Mesothelial cell of epicardium (in vitro differentiated cells): ENCODE measurements at places on chromosomes 12 and 14.

GRCh38 chr12:91513313-91513712 lies 330.7 kb upstream of the DCN start:
- no peak for DNase-seq

GRCh38 chr12:93365616-93366405 lies 11.9 kb upstream of the NUDT4 start:
- DNase-seq = no peak

DNA sequence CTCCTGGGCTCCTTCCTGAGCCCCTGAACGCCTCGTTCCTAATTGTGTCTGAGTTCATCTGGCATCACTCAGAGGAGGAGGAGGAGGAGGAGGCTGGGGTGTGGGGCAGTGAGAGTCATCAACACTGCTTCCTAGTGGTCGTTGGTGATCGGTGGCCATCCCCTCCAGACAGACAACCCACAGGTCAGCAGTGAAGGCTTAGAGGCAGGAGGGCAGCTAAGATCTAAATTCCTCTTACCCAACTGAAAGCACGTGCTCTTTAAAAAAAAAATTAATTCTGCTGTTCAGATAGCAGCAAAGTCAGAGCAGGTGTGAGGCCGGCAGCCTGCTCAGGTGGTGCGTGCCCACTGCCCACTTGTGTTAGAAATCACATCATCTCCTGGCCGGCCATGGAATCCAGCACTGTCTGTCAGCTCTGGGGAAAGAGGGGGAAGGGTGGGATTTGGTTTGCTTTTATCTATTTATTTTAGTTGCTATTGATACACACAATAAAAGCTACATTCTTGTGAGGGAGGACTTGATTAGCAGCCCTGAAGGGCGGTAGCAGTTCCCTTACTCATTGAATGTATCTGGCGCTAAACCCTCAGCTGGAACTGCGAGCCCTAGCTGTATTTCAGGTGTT lies 46.6 kb downstream of the PPP2R5C start:
- DNase-seq = no peak

GRCh38 chr12:121050725-121051124 lies 11.7 kb upstream of the OASL start:
- no peak for DNase-seq
